H1 (cell line): ENCODE measurements at places on chromosomes 11 and 22. TPM values are rescaled to one million over a fixed set of nuclear protein-coding genes. Genes with fewer than 3 reads are reported as not detected.

DNA sequence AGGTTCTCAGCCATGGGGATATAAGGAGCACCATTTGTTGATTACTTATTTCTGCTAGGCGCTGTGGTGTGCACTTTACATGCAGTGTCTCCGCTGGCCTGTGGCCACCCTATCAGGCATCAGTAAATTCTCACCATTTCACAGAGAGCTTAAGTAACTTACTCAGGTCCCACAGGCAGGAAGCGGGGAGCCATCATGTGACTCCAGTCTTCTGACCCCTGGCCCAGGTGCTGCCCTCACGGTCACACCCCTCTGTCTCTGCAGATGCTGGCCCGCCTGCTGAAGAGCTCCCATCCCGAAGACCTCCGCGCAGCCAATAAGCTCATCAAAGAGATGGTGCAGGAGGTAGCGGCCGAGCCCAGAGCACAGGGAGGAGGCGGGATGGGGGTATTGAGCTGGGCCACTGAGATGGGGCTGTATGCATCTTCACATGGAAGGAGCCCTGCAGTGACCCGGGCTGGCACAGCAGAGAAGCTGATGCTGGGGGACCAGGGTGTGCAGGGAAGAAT lies 12.8 kb downstream of the GGA1 start:
- H3K36me3 ChIP-seq, result peaks cover 17% of the 10 kb centered on the region
- H3K4me3 ChIP-seq, result no peak overlapping the region
- no peaks in the 10 kb centered on the region for H3K27me3 ChIP-seq

GRCh38 chr22:40189997-40190396 lies 12.3 kb downstream of the TNRC6B start:
- peaks cover 19% of the 10 kb centered on the region for H3K4me1 ChIP-seq
- no peaks in the 10 kb centered on the region for H3K27me3 ChIP-seq
- no peak overlapping the region for H3K4me3 ChIP-seq
- DNase-seq, result no peak

DNA sequence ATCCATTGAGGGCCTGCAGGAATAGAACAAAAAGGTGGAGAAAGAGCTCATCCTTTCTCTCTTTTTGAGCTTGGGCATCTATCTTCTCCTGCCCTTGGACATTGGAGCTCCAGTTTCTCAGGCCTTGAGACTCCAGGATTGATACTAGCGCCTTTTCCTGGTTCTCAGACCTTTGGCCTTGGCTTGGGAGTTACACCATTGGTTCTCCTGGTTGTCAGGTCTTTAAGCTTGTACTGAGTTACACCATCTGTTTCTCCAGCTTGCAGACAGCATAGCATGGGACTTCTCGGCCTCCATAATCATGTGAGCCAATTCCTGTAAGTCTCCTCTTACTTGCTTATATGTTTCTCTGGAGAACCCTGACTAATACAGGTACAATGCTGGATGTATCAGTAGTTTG lies 72.6 kb downstream of the GRK3 start:
- H3K27ac ChIP-seq, result no peak overlapping the region
- H3K36me3 ChIP-seq, result no peaks in the 10 kb centered on the region
- H3K27me3 ChIP-seq, result no peaks in the 10 kb centered on the region
- no peak overlapping the region for H3K4me3 ChIP-seq

DNA sequence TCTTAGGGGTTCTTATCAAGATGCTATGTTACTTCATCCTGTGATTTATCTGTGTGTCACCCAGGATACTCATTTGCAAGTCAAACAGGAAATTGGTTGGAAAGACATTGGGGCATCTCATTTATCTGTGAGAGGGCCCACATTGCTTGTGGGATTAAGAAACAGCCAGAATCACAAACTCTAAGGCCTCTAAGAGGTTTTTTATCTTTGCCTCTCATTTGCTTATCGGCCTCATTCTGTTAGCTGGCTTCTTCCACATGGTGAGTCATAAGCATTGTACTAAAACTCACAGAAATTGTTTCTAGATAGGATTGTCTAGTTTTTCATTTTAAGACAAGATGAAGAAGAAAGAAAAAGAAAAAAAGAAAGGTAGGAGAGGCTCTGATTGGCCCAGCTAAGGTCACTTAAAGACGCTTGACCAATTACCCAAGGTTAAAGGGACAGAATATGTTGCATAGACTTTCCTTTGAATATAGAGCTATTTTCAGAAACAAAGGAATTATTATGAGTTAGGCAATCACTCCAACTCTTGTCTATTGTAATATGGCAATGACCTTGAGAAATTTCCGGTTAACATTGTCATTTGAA lies 121.9 kb downstream of the ARHGAP42 start:
- no peaks in the 10 kb centered on the region for H3K4me1 ChIP-seq
- H3K36me3 ChIP-seq, result no peaks in the 10 kb centered on the region
- no peak overlapping the region for H3K4me3 ChIP-seq
- no peaks in the 10 kb centered on the region for H3K27me3 ChIP-seq

DNA sequence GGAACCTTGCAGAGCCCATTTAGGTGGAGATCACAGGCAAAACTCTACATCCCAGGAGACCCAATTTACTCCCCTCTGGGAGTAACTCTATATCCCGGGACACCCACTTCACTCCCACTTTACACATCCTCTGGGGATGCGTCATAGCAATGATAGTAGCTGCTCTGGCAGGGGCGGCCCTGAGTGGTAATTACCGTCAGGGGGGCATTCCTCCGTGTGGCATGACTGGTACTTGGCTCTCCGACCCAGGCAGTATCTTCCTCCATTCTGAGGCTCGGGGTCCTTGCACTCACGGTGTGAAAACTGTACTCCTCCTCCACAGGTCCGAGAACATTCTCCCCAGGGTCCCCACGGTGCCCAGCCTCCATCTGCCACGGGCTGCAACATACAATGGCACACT lies 17.2 kb downstream of the ADAMTS8 start:
- H3K4me3 ChIP-seq, result no peak overlapping the region
- H3K36me3 ChIP-seq, result 0 out of 2 replicates have a peak, but pooled peaks cover 2% of the 10 kb centered on the region
- H3K27me3 ChIP-seq, result no peaks in the 10 kb centered on the region
- no peaks in the 10 kb centered on the region; the same call in 1 of the 2 replicates for H3K4me1 ChIP-seq
- no peak for DNase-seq

DNA sequence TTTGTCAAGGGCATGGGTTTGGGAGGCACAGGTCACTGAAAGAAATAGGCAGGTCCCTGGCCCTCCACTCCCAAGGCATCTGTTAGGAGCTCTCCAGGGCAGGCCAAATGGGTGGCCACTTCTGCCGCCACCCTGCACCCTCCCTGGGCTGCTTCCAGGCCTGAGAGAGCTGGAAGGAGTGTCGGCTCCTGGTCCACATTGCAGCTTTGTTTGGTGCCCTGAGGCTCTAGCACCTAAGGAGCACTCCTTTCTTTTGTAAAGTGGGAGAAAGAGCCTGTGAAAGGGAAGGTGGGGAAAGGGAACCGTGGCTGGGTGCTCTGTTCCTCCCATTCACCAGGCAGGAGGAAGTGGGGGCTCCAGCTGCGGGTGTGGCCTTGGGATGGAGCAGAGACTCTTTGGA lies 12.3 kb upstream of the FGF4 start:
- H3K4me1 ChIP-seq, result peaks cover 11% of the 10 kb centered on the region
- H3K4me3 ChIP-seq, result no peak overlapping the region
- H3K27me3 ChIP-seq, result no peaks in the 10 kb centered on the region
- H3K27ac ChIP-seq, result no peak overlapping the region

- no peak overlapping the region for H3K4me3 ChIP-seq
- no peaks in the 10 kb centered on the region for H3K4me1 ChIP-seq
- no peak overlapping the region for H3K27ac ChIP-seq
Measured at GRCh38 chr22:23722724-23723123, 28.2 kb downstream of the ZNF70 start.

GRCh38 chr11:5038341-5038740 lies 8.0 kb upstream of the OR52J3 start:
- H3K27me3 ChIP-seq, result no peaks in the 10 kb centered on the region
- H3K4me3 ChIP-seq, result no peak overlapping the region
- no peak overlapping the region for H3K27ac ChIP-seq
- no peak for DNase-seq

- H3K27ac ChIP-seq, result no peak overlapping the region
- no peaks in the 10 kb centered on the region for H3K27me3 ChIP-seq
- H3K4me3 ChIP-seq, result peak overlapping the region; percentile 33; the same call in 1 of the 2 replicates
- H3K4me1 ChIP-seq, result no peaks in the 10 kb centered on the region
- peak; percentile 56 for DNase-seq
- no peaks in the 10 kb centered on the region for H3K36me3 ChIP-seq
Measured at GRCh38 chr11:64887757-64888405, 9.5 kb upstream of the EHD1 start.

DNA sequence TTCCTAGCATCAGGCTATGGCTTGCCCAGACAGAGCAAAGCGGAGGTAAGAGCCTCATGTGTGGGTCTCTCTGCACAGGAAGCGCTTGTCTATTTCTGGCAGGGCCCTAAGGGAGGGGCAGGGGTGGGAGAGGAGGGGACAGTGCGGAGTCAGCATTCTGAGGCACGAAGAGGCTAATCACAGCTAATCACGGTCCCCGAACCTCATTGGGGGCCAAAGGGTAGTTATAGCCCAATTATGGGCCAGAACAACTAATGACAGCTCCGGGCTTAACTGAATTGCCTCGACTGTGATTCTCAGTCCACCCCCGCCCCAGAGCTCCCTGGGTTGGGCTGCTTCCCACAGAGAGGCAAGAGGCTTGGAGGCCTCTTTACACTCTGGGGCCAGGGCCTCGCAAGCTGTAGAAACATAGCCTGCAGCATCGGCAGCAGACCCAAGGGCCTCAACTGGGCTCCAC lies 72.7 kb upstream of the PRDM11 start:
- no peaks in the 10 kb centered on the region for H3K36me3 ChIP-seq
- H3K4me3 ChIP-seq, result no peak overlapping the region
- H3K27me3 ChIP-seq, result 0 out of 2 replicates have a peak, but pooled peaks cover 2% of the 10 kb centered on the region
- no peak overlapping the region for H3K27ac ChIP-seq
- no peak for DNase-seq
- H3K4me1 ChIP-seq, result no peaks in the 10 kb centered on the region; the same call in none of the 2 replicates

GRCh38 chr11:71304045-71304444 lies 51.7 kb upstream of the SHANK2 start:
- H3K4me1 ChIP-seq, result no peaks in the 10 kb centered on the region
- no peak overlapping the region for H3K4me3 ChIP-seq
- no peak overlapping the region for H3K27ac ChIP-seq
- no peak for DNase-seq
- no peaks in the 10 kb centered on the region for H3K27me3 ChIP-seq
- H3K36me3 ChIP-seq, result no peaks in the 10 kb centered on the region

GRCh38 chr22:28594797-28595462 lies 84.7 kb downstream of the TTC28 start:
- no peaks in the 10 kb centered on the region for H3K4me1 ChIP-seq
- H3K36me3 ChIP-seq, result no peaks in the 10 kb centered on the region
- H3K27ac ChIP-seq, result no peak overlapping the region
- DNase-seq, result no peak
- H3K27me3 ChIP-seq, result no peaks in the 10 kb centered on the region

DNA sequence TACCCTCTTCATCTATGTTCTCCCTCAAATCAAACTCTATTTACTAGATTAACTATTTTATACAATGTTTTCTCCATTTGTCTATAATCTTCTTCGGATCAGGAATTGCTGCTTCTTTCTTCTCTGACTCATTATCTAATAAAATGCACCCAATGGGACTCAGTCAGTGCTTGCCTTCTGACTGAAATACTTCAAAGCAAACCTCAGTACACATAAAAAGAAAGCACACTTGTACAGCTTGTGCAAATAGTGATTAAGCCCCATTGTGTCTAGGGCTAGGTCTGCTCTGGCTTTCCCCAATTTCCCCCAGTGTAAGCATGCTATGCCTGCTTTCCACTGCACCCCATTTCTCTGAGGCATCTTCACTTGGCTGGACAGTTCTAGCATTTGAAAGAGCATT lies 118.6 kb upstream of the C11orf87 start:
- no peak overlapping the region for H3K4me3 ChIP-seq
- no peaks in the 10 kb centered on the region for H3K36me3 ChIP-seq
- DNase-seq, result no peak
- H3K4me1 ChIP-seq, result no peaks in the 10 kb centered on the region; the same call in 1 of the 2 replicates
- H3K27me3 ChIP-seq, result no peaks in the 10 kb centered on the region

DNA sequence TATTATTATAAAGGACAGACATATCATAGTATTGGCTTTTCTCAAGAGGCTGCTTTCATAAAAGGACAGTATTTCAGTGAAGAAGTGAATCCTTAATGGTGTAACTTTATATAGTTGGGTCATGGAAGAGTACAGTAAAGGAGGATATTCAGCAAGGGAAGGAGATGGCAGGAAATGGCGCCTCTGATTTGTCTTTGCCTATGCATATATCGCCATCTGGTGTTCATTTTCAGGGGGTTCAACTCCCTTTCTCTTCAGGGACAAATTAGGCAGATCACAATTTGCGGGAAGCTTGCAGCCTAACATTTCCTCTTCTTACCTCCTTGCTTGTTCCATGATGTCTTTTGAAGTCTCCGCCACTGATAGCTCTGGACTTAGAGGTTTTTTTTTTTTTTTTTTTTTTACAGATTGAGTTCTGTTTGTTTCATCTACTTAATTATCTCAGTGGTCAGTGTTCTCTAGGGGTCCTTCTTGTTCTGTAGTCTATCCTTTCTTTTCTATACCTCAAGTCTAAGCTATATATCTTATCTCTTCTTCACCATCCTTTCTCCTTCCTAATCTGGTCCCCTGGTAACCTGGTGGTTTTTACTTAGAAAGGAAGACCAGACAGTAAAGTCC lies 21.8 kb upstream of the RRM1 start:
- DNase-seq, result no peak
- H3K4me3 ChIP-seq, result no peak overlapping the region
- no peaks in the 10 kb centered on the region for H3K27me3 ChIP-seq

DNA sequence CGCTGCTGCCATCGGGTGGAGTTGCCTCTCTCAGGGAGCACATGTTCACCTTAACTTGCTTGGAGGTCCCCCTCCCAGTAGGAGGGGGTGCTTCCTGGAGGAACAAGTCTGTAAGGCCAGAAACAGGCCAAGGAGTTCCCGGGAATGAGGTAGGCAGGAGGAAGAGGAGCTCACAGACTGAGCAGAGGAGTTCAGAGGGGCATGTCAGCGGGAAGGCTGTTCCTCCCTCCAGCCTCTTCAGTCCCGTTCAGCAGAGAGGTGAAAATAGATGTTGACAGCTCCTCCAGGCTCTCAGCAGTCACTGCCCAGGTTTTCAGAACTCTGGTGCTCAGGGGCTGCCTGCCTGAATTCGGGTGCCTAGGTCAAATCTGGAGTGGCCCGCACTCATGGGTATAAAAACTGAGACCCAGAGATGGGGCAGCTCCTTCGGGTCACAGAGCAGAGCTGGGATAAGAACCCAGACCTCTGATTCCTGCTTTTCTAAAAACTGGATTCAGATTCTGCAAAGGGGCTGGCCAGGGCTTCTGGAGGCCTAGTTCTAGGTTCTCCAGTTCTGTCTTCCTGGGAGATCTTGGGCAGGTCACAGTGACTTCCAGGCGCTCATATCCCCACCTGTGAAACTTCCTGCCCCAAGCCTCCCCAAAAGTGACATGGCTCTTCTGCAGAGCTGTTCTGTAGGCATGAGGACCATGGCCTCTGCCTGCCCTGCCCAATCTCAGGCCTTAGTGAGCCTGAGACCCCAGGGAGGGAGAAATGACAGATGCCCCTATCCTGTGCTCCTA lies 18.3 kb downstream of the ATG16L2 start:
- no peak overlapping the region for H3K27ac ChIP-seq
- H3K27me3 ChIP-seq, result no peaks in the 10 kb centered on the region; the same call in 1 of the 2 replicates
- no peak for DNase-seq
- H3K4me1 ChIP-seq, result no peaks in the 10 kb centered on the region; the same call in 1 of the 2 replicates
- H3K4me3 ChIP-seq, result no peak overlapping the region

ANGPTL5 gene
- total RNA-seq, result not detected in 2 replicates

EPS8L2 gene
- 38.5 and 44.3 TPM in 2 replicates for total RNA-seq

FIBP gene
- total RNA-seq, result 74.3 and 79.9 TPM in 2 replicates

SCT gene
- total RNA-seq, result 2.0 and 2.2 TPM in 2 replicates

YDJC gene
- total RNA-seq, result 36.5 and 36.7 TPM in 2 replicates

TOP3B gene
- total RNA-seq, result 49.3 and 52.8 TPM in 2 replicates

OLFML1 gene
- 0.24 TPM in 1 of 2 replicates, not detected in the other for total RNA-seq
